ENCODE measurements at places on chromosomes 2 and 18.

GRCh38 chr2:4882421-4882820, 809.8 kb upstream of the SOX11 start:
- no peak for DNase-seq

GRCh38 chr2:127404466-127405254, 13.6 kb upstream of the PROC start:
- DNase-seq = no peak

- DNase-seq = no peak
Observed at GRCh38 chr2:133927894-133928293, 326.0 kb upstream of the MGAT5 start.

- no peak for DNase-seq
Observed at GRCh38 chr2:36859366-36859792, 107.0 kb downstream of the STRN start.

DNA sequence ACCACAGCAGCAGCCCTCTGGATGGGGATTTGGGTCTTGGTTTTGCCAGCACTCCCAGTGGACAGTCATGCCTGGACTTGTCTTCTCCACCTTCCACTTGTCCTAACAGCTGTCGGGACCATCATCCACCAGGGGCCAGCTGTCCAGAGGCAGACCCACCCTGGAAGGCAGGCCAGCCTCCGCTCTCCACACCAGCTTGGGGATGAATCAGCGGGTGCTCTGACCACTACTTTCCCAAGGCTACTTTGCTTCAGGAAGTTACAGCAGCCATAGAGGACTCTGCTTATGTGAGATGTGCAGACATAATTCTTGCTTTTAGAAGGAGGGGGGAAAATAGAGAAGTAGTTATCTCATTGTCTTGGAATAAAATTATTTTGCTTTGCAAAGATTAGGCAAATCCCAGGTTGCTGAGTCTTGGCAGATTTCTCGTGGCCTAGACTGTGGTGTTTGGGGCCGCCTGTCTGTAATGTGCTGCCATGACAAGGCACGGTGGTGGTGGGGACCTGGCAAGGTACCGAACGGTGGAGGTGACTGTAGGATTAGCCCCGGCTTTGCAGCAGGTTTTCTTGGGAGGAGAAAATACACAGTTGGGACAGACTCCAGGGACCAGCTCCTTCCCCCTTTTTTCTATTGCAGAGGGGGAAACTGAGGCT, 148.7 kb downstream of the AGAP1 start:
- DNase-seq = no peak

GRCh38 chr18:52341608-52342381, 1.8 kb downstream of the DCC start:
- DNase-seq = no peak

DNA sequence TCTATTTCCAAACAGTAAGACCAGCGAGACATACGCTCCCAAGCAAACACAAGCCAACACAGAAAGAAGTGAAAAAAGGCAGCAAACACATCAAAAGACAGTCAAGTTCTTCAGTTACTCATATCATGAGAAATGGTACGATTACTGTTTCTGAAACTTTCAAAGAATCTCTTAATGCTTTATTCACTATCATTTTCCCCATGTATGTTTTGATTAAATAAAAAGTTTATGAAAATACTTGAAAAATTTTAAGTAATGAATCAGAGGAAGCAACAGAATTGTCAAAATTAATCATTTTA, 114.9 kb downstream of the HDAC4 start:
- DNase-seq = no peak

GRCh38 chr2:166234112-166234846, 106.5 kb upstream of the SCN1A start:
- DNase-seq = no peak

- DNase-seq = no peak
Observed at GRCh38 chr18:73478191-73478590, 610.4 kb upstream of the NETO1 start.

- DNase-seq = no peak
Observed at GRCh38 chr18:26432651-26433424, 115.5 kb downstream of the KCTD1 start.

- DNase-seq = peak; percentile 14
Observed at GRCh38 chr2:43676322-43677050, at the start of gene C1GALT1C1L. TSS of gene C1GALT1C1L (minus strand) at chr2:43676429. CDS start at chr2:43676322, 107 bp downstream.

DNA sequence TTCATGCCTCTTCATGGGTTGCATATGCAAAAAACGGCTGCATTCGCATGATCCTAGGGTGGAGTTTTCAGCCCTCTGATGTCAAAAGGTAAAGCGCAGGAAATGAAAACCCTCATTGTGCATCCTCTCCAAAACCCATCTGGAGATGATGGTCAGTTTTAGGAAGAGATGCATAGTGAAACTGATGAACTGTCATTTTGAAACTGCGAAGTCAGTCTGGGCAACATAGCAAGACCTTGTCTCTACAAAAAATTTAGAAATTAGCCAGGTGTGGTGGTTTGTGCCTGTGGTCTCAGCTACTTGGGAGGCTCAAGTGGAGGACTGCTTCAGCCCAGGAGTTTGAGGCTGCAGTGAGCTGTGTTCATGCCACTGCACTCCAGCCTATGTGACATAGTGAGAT, 2.5 kb upstream of the TTLL4 start:
- DNase-seq = no peak

GRCh38 chr18:67805261-67805660, 288.7 kb upstream of the DSEL start:
- no peak for DNase-seq

DNA sequence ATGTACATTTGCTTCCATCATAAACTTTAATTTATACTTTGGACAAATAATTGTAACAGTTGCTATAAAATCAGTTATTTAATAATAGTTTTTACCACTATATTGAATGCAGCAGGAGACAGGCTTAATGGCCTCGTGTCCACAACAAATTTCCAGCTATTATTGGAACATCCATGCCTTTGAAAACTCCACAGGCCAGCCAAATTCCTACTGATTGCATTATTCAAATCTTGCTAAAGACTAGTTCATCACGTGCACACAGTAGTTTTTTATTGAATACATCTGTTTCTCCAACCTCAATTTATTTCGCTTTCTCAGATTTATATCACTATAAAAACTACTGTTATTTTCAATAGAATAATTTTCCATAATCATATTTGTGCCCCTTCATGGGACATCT, 18.4 kb upstream of the PTPRM start:
- DNase-seq = no peak

GRCh38 chr2:172095146-172095904, 7.4 kb downstream of the DLX2 start:
- no peak for DNase-seq

GRCh38 chr2:236575510-236575909, 5.9 kb downstream of the ACKR3 start:
- DNase-seq = no peak
